Large intestine (tissue), 12 donors: ENCODE measurements at places on chromosomes 11 and 22. TPM values are rescaled to one million over a fixed set of nuclear protein-coding genes. Genes with fewer than 3 reads are reported as not detected.

The IGLL5 gene
- polyA plus RNA-seq, result 0.16 TPM

DNA sequence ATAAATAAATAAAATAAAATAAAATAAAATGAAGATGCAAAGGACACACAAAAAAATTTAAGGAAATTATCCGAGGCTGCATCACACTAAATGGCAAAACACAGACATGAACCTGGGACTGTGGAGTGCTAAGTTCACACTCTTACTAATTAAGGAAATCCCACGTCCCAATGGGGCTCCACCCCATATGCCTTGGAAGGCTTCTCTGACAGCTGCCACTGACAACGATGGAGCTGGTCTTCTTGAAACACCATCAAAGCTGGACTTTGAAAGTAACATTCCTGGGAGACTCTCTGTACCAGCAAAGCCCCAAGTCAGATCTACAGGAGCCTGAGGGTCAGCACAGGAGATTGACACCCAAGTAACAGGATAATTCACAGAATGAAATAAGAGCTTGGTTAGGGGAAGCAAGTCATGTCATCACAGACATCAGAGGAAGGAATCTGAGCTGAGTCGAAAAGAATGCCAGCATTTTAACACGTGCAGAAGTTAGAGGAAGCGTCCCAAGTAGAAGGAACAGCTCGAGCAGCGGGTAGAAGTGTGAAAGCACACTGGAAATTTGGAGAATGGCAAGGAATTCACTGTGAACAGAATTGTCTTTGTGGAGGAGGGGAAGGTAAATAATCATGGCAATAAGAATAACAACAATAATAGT is 13.8 kb downstream of the TPST2 start:
- no peaks in the 10 kb centered on the region for H3K27me3 ChIP-seq
- no peak for DNase-seq
- H3K4me1 ChIP-seq, result peaks cover 3% of the 10 kb centered on the region
- no peak overlapping the region for H3K4me3 ChIP-seq
- H3K36me3 ChIP-seq, result no peaks in the 10 kb centered on the region

DNA sequence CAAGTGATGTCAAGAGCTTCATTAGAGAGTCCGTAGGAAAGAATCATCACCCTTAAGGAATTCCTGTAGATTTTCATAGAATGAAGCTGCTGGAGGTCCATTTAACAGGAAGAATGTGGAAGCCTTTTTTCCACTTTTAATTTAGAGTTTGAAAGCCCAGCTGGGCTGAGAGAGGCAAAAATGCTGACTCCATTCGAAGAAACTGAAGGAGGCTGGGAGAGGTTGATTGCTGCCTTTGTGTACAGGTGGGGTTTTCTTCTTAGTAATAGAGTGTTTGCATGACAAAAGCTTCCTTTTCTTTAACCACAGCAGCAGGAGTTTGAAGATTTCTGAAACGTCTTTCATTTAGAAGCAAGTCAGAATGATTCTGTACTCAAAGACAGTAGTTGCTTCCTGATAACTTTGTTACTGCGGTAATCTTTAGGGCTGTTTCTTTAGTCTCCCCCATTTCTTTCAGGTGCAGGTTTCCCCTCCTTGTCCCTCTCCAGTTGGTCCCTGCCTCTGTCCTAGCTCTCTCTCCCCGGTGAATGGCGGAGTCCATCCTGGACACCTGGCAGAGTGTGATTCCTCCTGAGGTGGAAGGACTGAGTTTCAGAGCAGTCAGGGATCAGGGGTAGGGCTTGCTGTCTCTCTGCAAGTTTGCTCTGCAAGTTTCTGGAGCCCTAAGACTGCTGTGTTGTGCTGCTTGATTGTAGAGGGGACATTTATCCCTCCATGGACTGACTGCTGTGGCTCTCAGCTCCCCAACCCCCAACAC is 166.2 kb downstream of the LDLRAD3 start:
- H3K4me1 ChIP-seq, result no peaks in the 10 kb centered on the region
- no peak overlapping the region for H3K4me3 ChIP-seq
- H3K36me3 ChIP-seq, result peaks cover 8% of the 10 kb centered on the region
- no peak overlapping the region for H3K27ac ChIP-seq
- no peak for DNase-seq

The CARD18 gene
- not detected for polyA plus RNA-seq

The PATE2 gene
- polyA plus RNA-seq, result 0.07 TPM

The FDXACB1 gene
- 3.2 TPM for polyA plus RNA-seq

DNA sequence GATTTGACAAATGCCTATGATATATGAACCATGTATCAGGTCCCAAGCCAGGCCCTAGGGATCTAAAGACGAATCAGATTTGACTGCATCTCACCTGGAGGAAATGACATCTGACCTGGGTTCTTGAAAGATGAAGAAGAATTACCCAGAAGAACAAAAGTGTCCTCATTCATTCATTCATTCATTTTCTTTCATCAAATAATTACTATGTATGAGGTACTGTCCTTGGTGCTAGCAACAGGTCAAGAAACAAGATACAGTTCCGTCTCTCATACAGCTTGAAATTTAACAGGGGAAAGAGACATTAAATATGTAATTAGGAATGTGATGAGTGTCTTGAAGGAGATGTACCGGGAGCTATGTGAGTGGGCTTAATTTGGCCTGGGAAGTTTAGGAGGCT is 1.8 kb upstream of the APBB1 start:
- DNase-seq, result no peak
- peaks cover 10% of the 10 kb centered on the region for H3K4me1 ChIP-seq
- H3K36me3 ChIP-seq, result no peaks in the 10 kb centered on the region
- no peak overlapping the region for H3K4me3 ChIP-seq
- H3K27me3 ChIP-seq, result peaks cover 6% of the 10 kb centered on the region

DNA sequence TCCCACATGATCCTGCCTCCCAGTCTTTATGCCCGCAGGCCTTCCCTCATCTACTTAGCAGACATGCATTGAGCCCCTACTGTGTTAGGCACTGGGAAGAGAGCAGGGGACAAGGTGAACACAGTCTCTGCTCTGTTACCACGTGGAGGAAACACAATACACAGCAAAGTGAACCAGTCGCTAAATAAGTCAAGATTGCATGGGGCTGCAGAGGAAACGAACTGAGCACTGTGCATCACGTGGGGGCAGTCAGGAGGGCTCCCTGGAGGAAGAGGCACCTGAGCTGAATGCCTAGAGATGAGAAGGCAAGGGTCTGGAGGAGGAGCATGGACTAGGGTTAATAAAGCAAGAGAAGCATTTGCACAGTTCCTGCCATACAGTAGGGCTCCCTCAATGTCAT is 102.7 kb downstream of the MN1 start:
- no peaks in the 10 kb centered on the region for H3K36me3 ChIP-seq
- no peaks in the 10 kb centered on the region for H3K4me1 ChIP-seq
- H3K27ac ChIP-seq, result no peak overlapping the region
- no peak for DNase-seq
- H3K4me3 ChIP-seq, result no peak overlapping the region
- no peaks in the 10 kb centered on the region for H3K27me3 ChIP-seq

GRCh38 chr11:34052036-34052607 is 591 bp downstream of the CAPRIN1 start:
- peaks cover 7% of the 10 kb centered on the region for H3K36me3 ChIP-seq
- H3K4me3 ChIP-seq, result peak overlapping the region; percentile 86
- H3K27me3 ChIP-seq, result no peaks in the 10 kb centered on the region
- peak; percentile 94 for DNase-seq

The POTEH gene
- not detected for polyA plus RNA-seq

GRCh38 chr11:14904745-14905103 is 12.7 kb upstream of the CYP2R1 start:
- H3K4me1 ChIP-seq, result peaks cover 8% of the 10 kb centered on the region
- H3K27ac ChIP-seq, result no peak overlapping the region
- H3K4me3 ChIP-seq, result peak overlapping the region; percentile 80
- H3K36me3 ChIP-seq, result no peaks in the 10 kb centered on the region
- H3K27me3 ChIP-seq, result peaks cover 2% of the 10 kb centered on the region
